ENCODE measurements at places on chromosomes 16 and 17.
A peak's percentile ranks its signal among the peaks of the same experiment; 100 is the strongest.

- DNase-seq, result no peak
These were observed 729 bp downstream of the DDX28 start for GRCh38 chr16:68022278-68022727.

- DNase-seq, result no peak
These were observed 162.4 kb downstream of the LGALS9B start for GRCh38 chr17:20304961-20305360.

DNA sequence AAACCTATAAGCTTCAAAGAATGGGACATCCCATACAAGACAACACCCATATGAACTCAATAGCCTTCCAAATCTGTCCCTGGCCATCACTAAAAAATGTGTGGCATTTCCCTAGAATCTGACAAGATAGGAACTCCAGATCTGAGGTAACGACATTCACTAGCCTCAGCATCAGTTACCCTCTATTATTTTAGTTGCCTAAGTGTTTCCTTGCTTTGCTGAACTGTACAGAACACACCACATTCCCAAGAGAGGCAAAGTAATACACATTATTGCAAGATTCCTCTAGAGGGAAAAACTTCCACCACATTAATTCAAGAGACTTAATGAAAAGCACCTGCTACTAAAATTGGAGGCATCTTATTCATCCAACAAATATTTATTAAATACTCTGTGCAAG is 5.0 kb downstream of the LSM12 start:
- DNase-seq, result peak; percentile 49

- DNase-seq, result no peak
These were observed 25.0 kb downstream of the ALOX15 start for GRCh38 chr17:4616476-4616875.

DNA sequence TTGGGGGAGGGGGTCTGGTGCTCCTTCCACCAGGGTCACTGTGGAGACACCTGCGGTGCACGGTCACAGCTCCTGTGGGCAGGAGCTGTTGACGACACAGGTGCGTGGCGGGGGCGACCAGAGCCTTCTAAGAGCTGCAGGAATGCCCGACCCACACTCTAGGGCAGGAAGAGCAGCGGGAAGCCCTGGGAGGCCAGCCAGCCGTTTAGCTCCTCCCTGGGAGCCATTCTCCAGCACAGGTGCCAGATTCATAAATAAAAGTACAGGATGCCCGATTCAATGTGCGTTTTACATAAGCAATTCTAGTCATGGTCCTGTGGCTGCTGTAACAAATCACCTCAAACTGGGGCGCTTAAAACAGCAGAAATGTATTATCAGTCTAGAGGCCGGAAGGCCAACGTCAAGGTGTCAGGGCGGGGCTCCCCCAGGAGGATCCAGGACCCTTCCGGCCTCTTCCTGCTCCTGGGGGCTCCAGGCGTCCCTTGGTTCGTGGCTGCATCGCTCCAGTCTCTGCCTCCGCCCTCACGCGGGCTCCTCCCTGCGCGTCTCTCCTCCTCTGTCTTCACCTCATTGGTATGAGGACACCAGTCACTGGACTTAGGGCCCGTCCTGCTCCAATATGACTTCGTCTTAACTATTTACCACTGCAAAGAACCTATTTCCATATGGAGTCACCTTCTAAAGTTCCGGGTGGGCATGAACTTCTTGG is 155.4 kb downstream of the FOXL1 start:
- no peak for DNase-seq

GRCh38 chr17:18224387-18225120 is 881 bp upstream of the LLGL1 start:
- DNase-seq, result no peak

Measured in AG20443 (cell line).